ENCODE measurements at places on chromosomes 16 and 17.

- DNase-seq: no peak
Observed at GRCh38 chr17:7095625-7096024, 15.6 kb upstream of the CLEC10A start.

- DNase-seq: no peak
Observed at GRCh38 chr17:31931756-31932155, 5.1 kb upstream of the SUZ12 start.

- no peak for DNase-seq
Observed at GRCh38 chr16:55513616-55514015, 4.7 kb downstream of the LPCAT2 start.

GRCh38 chr17:42901535-42902229 is 1.1 kb downstream of the G6PC1 start:
- DNase-seq: no peak

- no peak for DNase-seq
Observed at GRCh38 chr16:89716493-89716892, 4.2 kb downstream of the VPS9D1 start.

- no peak for DNase-seq
Observed at GRCh38 chr17:75738218-75738802, 17.1 kb downstream of the ITGB4 start.

DNA sequence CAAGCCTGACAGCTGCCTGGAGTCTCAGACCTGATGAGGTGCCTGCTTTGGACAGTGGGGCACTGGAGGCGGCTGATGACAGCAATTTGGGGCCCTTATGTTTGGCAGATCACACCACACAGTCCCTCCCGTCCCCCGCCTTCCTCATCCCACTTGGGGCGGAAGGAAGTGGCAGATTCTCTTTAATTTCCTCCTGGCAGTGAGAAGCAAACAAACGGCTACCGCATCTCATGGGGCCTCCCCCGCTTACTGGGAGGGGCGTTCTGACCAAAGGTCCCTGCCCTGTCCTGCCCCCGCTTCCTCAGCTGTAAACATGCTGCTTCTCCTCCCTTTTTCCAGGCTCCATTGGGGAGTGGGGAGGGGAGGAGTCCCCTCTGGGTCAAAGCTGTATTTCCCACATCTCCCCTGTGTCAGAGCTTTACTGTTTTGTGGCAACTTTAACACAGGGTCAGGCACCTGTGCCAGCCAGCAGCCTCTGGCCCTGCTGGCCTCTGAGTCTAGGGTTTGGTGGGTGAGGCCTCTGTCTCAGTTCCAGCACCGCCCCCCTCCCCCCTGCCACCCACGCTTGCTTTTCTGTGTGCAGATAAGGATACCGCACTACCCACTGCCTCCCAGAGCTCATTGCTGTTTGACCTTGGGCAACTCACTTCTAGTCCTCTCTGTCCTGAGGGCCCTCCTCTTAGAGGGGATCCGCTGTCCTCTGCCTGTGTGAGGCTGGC is 5.4 kb upstream of the NFATC3 start:
- no peak for DNase-seq

- no peak for DNase-seq
Observed at GRCh38 chr17:38428112-38428642, at the start of gene ARHGAP23. ARHGAP23 (plus strand) TSS chr17:38428464; CDS start chr17:38428486, 22 bp downstream.

GRCh38 chr17:142876-143784 is 5.8 kb downstream of the SCGB1C2 start:
- no peak for DNase-seq

GRCh38 chr16:87860553-87861299 is 8.6 kb downstream of the SLC7A5 start:
- no peak for DNase-seq

GRCh38 chr16:67708368-67708771 is 10.7 kb downstream of the GFOD2 start:
- DNase-seq: no peak

GRCh38 chr16:23298290-23298915 is 3.7 kb upstream of the SCNN1B start:
- DNase-seq: no peak

- DNase-seq: no peak
Observed at GRCh38 chr17:46803544-46803943, 14.9 kb downstream of the WNT3 start.

- DNase-seq: no peak
Observed at GRCh38 chr17:21677911-21678310, 14.4 kb upstream of the KCNJ18 start.

DNA sequence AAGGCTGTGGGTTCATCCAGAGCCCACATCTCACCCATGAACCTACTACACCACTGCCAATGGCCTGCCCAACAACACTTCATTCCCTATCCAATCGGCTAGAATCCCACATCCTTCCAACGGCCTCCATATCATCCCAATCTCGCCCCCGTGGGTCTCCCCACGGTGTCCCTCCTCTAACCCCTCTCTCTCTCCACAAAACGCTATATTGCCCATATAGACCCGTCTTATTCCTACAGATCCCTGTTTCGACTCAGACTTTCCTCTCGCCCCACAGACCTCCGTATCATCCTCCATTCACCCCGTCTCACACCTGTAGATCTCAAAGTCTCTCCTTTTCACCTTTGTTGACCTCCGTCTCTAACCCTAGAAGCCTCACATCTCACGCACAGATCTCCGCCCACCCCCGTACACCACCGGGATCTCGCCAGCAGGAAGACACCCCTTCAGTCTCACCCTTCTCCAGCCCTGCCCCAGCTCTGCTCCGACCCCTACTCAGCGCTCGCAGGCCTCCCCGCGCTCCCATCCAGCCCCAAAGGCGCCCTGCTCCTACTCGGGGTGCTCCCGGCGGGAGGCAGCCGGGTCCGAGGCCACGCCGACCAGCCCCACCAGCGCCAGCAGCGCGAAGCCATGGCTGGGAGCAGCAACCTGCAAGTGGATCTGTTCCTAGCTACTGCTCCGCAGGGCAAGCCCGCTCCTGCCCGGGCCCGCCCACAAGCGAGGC is at the start of gene FDXR:
Gene FDXR (minus strand): TSS at position 682 of the 724 bp plus-strand sequence. CDS start 50 bp downstream, at position 632.
- peak; percentile 15 for DNase-seq

GRCh38 chr17:21090902-21091618 is 35.7 kb upstream of the DHRS7B start:
- DNase-seq: peak; percentile 84

DNA sequence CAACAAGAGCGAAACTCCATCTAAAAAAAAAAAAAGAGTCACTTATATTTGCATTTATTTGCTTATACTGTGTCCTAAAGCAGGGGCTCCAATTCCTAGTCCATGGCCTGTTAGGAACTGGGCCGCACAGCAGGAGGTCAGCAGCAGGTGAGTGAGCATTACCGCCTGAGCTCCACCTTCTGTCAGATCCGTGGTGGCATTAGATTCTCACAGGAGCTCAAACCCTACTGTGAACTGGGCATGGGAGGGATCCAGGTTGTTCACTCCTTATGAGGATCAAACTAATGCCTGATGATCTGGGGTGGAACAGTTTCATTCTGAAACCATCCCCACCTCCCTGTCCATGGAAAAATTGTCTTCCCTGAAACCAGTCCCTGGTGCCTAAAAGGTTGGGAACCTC is 24.9 kb downstream of the ITGB3 start:
- no peak for DNase-seq
